Thyroid gland (tissue), 4 donors: ENCODE measurements at places on chromosomes 2 and 18.
A peak's percentile ranks its signal among the peaks of the same experiment; 100 is the strongest.

DNA sequence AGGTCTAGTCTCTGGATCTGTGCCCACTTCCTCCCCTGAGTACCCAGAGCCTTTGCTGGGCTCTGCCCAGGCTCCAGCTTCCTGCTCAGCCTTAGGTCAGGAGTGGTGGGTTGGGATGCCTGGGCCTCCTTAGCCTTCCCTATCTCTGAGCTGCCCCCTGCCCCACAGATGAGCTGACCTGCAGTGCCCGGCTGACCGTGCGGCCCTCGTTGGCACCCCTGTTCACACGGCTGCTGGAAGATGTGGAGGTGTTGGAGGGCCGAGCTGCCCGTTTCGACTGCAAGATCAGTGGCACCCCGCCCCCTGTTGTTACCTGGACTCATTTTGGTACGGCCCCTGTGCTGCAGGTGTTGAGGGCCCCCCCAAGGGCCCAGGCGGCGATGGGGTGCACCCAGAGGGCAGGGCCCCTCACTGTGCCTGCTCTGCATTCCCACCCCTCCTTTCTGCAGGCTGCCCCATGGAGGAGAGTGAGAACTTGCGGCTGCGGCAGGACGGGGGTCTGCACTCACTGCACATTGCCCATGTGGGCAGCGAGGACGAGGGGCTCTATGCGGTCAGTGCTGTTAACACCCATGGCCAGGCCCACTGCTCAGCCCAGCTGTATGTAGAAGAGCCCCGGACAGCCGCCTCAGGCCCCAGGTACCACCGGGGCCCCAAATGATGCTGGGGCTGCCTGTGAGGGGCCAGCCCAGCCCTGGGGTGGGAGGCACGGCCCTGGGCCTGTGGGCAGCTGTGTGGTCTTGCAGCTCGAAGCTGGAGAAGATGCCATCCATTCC lies 30.1 kb upstream of the GMPPA start:
- no peak for DNase-seq

- no peak for DNase-seq
Measured at GRCh38 chr2:204298404-204298803, 246.9 kb upstream of the PARD3B start.

DNA sequence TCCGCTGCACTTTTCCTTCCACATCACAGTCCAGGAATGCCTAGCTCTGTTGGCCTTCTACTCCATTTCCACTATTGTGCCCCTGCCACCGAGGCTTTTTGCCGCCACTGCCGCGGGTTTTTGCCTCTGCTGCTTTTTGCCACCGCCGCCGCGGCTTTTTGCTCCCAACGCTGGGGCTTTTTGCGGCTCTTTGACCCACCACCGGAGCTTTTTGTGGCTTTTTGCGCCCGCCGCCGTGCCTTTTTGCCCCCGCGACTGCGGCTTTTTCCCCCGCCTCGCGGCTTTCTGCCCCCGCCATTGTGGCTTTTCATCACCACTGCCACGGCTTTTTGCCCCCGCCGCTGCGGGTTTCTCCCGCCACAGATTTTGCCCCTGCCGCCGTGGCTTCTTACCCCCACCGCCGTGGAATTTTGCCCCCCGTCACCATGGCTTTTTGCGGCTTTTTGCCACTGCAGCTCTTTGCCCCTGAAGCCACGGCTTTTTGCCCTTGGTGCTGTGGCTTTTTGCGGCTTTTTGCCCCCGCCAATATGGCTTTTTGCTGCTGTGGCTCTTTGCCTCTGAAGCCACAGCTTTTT lies 2798.7 kb upstream of the TEKT4 start:
- DNase-seq = no peak

DNA sequence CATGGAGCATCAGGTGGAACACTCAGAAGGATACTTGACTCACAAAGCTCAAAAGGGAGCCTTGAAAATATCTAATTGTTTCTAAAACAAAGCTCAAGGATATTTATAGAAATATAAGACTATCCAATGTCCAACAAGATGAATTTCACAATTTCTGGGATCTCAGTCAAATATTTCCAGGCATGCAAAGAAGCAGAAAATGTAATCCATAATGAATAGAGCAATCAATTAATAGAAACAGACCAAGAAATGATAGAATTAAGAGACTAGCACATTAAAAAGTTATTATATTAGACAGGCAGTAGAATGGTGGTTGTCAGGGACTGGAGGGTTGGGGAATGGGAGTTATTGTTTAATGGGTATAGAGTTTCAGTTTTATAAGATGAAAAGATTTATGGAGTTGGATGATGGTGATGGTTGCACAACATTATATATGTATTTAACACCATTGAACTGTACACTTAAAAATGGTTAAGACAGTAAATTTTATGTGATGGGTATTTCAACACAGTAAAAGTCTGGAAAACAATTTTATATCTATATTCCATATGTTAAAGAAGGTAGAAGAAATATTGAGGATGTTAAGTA lies 189.9 kb upstream of the PIEZO2 start:
- no peak for DNase-seq

GRCh38 chr2:47065771-47066380 lies 89.2 kb downstream of the STPG4 start:
- DNase-seq = peak; percentile 82

GRCh38 chr2:152254976-152255375 lies 79.4 kb upstream of the STAM2 start:
- DNase-seq = no peak

- DNase-seq = no peak
Measured at GRCh38 chr2:151198645-151199044, 63.0 kb downstream of the RBM43 start.

DNA sequence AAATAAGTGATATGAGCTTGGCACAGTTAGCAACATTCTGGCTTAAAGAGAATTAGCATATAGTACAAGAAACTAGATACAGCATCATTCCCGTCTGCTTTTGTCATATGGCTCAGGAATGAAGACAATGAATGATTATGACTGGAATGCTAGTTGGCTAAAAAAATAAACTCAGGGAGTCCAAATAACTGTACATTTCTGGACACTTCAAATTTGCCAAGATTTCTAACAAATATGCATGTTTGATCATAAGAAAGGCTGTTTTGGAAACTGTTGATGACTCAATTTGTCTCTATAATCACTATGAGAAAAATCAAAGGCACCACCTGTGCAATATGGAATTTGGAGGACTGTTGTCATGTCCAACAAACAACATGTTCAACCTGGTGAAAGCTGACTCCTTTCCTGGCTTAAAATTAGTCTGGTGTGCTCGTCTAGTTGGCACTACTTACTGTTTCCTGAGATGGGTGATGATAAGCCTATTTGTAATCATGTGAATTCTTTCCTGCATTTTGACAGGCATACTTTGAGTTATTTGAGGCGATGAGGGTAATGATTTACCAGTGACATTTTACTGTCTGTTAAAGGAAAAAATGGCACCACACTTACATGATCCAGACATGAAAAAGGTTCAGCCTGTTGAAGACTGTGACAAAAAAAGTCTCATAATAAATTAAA lies 133.9 kb upstream of the CDH20 start:
- DNase-seq = no peak

DNA sequence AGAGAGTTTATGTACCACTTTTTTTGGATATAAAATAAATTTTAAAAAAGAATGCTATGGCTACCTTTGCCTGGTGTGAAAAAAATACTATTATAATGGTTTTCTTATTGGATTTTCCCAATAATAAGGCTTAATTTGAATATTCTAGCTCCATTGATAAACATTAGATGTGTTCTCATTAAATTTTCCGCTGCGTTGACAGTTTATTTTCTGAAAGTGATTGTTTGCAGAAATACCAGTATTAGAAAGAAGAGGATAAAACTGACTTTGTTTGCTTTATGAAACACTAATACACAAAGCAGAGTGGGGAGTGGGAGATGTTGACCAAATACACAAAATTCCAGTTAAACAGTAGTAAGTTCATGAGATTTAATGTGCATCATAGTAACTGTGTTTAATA lies 433.3 kb upstream of the TMEFF2 start:
- DNase-seq = no peak

- DNase-seq = no peak
Measured at GRCh38 chr2:79796641-79797040, 283.8 kb downstream of the CTNNA2 start.
